ENCODE measurements at places on chromosomes 16 and 17. TPM values are rescaled to one million over a fixed set of nuclear protein-coding genes. Genes with fewer than 3 reads are reported as not detected.

The SCGB1C2 gene
- not detected for total RNA-seq

The GRAP gene
- under 0.01 TPM for total RNA-seq

The KRT23 gene
- total RNA-seq, result 0.55 TPM

The ITGAD gene
- total RNA-seq, result not detected

The RCVRN gene
- not detected for total RNA-seq

The HOXB4 gene
- total RNA-seq, result 1.00 TPM

The PRSS21 gene
- 3.4 TPM for total RNA-seq

The DDX28 gene
- total RNA-seq, result 20.3 TPM

Measured in uterine smooth muscle cell (primary cell).